ENCODE measurements at places on chromosomes 1 and 21.

- DNase-seq, result peak; percentile 65
Observed at GRCh38 chr21:36320421-36321324, 676 bp downstream of the MORC3 start.

DNA sequence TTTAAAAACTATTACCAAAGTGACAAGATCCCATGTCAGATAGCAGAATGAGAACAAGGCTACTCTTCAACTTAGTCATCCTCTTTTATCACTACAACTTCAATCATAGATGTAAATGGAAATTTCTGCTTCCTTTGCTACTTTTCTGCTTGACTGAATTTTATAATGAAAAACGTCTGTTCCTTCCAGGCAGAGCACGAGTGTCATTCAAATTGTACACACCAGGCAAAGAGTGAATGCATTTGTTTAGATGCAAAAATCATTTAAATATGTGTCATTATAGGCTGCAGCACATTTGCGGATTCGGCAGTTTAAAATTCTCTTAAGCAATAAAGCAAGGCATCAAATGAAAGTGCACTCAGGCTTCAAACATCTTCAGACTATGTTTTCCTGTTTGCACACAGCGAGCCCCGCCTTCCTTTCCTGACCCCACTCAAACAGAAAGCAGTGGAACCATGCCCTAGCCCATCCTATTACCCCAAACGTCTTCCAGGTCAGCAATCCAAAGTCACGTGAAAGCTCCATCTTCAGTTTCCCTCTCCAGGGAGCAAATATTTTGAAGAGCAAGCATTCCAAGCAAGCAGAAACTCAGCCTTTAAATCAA is 99.6 kb downstream of the APP start:
- DNase-seq, result peak; percentile 97

GRCh38 chr1:244083383-244083943 is 32.4 kb downstream of the ZBTB18 start:
- no peak for DNase-seq

DNA sequence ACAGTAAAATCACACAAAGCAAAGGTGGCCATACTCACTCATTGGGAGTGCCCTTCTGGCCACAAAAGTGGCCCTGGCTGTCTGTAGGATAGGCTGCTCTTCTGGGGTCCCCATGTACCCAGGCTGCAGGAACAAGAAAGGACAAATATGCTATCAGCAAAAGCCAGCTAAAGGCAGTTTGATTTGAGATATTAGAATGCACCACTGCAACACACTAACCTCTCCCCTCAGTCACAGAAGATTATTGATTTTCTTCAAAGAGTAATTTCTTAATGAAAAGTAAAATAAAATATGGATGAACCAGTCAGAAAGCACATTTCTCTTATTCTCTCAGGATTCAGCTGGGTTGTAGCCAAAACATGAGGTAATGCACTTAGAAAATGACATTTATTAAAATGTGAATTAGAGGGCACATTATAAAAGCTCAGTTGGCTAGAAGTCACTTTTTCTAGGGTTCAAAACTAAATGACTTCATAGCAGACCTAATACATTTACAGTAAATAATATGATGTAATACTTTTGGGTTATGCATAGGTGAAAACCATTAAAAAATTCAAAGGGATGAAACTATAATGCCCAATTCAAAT is 140.8 kb downstream of the LHX8 start:
- DNase-seq, result no peak

DNA sequence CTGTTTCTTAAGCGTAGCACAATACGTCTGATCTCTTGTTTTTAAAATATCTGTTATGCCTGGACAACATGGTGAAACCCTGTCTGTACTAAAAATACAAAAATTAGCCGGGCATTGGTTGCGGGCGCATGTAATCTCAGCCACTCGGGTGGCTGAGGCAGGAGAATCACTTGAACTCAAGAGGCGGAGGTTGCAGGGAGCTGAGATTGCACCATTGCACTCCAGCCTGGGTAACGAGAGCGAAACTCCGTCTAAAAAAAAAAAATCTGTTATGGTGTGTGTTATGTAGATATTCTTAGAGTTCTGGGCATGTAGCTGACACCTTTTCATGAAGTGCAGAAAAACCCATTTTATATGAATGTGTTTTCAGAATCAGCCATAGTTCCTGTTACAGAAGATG is 38.2 kb downstream of the RABGAP1L start:
- DNase-seq, result no peak

DNA sequence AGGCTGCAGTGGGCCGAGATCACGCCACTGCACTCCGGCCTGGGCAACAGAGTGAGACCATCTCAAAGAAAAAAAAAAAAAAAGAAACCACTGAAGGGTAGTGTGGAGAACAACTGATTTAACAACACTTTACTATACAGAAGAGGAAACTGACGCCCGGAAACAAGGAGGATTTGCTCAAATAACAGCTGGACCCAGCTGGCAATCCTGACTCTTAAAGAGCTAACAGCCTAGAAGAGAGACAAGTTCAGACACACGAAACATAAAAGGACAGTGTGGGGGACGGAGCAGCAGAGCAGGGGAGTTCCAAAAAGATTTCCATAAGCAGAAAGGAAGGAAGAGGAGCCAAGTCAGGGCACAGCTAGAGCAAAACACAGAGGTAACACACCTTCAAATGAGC is 4.4 kb downstream of the ECHDC2 start:
- DNase-seq, result no peak

- peak; percentile 32 for DNase-seq
Observed at GRCh38 chr21:15063814-15064575, 805 bp downstream of the NRIP1 start.

GRCh38 chr1:248849152-248849551 is 9.7 kb downstream of the ZNF692 start:
- DNase-seq, result no peak

GRCh38 chr1:181173761-181174447 is 85.4 kb downstream of the IER5 start:
- no peak for DNase-seq

DNA sequence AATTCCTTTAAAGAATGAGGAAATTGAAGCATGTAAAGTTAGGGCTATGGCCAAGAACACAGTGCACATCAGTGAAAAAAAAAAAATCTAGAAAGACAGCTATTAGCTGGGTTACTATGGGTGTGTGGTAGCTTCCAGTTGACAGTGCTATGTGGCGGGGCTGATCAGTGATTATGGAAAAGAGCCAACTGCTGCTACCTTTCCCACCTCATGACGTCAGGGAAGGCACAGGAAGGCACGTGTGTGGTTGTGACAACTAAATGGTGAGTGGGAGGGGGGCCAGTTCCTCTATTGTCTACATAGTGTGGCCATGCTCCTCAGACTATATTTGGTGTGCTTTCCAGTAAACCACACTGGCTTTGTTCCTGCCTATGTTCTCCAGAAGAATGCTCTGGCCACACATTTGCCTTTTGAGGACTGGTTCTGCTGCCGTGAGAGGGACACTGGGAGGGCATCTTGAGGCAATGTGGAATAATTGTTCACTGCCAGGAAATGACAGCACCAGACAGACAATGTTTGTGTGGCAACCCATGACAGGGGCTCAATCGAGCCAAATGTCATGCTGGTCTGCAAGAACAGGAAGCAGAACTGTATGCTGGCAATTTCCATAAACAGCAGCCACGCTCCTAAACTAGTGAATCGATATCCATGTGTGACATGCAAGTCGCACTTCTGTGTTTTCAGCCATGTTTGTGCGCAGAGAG is 3.0 kb upstream of the SDE2 start:
- DNase-seq, result peak; percentile 87

GRCh38 chr1:30488324-30488913 is 235.0 kb downstream of the MATN1 start:
- DNase-seq, result no peak
